Stimulated activated CD4-positive, alpha-beta T cell treated with anti-CD3 and anti-CD28 coated beads, Interleukin-1b, Interleukin-23, amount 100 ng/mL, for 1 hour (primary cell): ENCODE measurements at places on chromosomes 12 and 14.

- DNase-seq, result no peak
Observed at GRCh38 chr12:111430433-111431353, 25.0 kb downstream of the SH2B3 start.

GRCh38 chr14:23005451-23006187 is 4.3 kb downstream of the C14orf93 start:
- DNase-seq, result no peak

DNA sequence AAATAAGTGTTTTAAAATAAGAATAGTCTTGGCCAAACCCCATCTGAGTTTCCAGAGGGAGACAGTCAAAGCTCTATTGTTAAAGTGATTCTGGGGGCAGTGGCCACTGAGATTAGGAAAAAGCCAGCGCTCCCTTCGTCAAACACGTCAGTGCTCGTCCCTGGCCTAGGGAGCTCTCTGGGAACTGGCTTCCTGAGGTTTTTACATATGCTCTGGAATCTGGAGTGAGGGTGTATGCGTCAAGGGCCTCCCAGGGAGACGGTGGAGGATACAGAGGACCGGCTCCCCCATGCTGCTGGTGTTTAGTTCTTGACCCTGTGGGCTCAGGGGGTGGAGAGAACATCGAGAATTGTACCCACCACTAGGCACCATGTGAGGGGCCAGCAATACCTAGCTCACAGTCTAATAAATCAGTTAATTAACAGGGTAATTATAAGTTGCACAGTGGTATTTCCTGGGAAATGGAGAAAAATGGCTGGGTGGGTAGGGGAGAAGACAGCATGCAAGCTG is 87.0 kb downstream of the SLC25A47 start:
- DNase-seq, result no peak

DNA sequence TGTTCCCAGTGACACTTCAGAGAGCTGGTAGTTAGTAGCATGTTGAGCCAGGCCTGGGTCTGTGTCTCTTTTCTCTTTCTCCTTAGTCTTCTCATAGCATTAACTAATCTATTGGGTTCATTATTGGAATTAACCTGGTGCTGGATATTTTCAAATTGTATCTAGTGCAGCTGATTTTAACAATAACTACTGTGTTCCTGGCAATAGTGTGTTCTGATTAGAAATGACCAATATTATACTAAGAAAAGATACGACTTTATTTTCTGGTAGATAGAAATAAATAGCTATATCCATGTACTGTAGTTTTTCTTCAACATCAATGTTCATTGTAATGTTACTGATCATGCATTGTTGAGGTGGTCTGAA is 3.0 kb downstream of the FOS start:
- DNase-seq, result no peak

GRCh38 chr12:75702477-75703093 is 191.2 kb upstream of the KRR1 start:
- no peak for DNase-seq

- no peak for DNase-seq
Observed at GRCh38 chr14:23727566-23728335, 91.6 kb downstream of the DHRS2 start.

- no peak for DNase-seq
Observed at GRCh38 chr14:87691042-87691881, 301.7 kb downstream of the GALC start.

- DNase-seq, result no peak
Observed at GRCh38 chr12:7610006-7610405, 55.7 kb downstream of the APOBEC1 start.

DNA sequence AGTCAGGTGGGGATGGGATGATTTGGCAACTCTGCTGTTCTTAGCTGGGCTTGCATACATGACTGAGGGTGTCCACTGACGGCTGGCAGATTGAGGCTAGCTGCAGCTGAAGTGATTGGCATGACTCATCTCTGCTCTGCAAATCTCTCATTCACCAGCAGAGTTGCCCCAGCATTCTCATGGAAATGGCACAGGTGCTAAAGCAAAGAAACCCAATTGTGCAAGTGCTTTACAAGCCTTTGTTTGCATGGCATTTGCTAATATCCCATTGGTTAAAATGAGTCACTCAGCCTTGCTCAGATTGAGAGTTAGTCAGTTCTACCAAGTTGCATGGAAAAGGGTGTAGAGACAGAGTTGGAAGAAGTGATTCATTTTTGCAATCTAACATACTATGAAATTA is 389.7 kb upstream of the FAR2 start:
- no peak for DNase-seq

- DNase-seq, result no peak
Observed at GRCh38 chr14:52032204-52032801, 36.6 kb downstream of the NID2 start.

- no peak for DNase-seq
Observed at GRCh38 chr14:36363704-36364103, 43.3 kb upstream of the MBIP start.

GRCh38 chr12:49869816-49870500 is 27.1 kb upstream of the BCDIN3D start:
- no peak for DNase-seq

- no peak for DNase-seq
Observed at GRCh38 chr12:56391721-56392120, 29.1 kb upstream of the APOF start.

- DNase-seq, result no peak
Observed at GRCh38 chr12:27345376-27345775, 12.7 kb downstream of the BMAL2 start.

DNA sequence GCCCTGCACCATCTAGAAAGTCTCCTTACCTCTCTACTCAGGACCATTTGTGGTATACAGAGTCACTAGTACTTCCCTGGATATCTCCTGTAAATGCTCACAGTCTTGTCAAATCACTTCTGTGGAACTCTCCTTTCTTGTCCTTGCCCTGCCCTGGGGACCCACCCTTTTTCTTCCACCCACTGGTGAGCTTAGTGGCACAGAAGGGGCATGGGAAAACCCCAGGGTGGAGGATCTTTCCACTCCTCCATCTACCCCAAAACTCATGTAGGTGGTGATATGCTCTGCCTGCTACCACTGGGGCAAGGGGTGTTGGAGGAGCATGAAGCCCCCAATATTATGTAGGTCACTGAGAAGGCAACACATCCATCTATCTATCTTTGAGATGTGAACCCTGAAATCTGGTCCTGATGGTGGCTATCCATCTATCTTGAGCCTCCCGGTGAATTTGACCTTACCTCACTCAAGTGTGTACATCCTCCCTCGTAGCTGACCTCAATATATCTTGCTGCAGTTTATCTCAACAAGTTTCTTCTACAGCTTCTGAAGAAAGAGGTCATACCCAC is 943 bp downstream of the TESPA1 start:
- no peak for DNase-seq
